ENCODE measurements at places on chromosomes 4 and X.

- H3K27me3 ChIP-seq, result no peaks in the 10 kb centered on the region
- H3K4me1 ChIP-seq, result no peaks in the 10 kb centered on the region
- H3K4me3 ChIP-seq, result no peak overlapping the region
- H3K27ac ChIP-seq, result no peak overlapping the region
- DNase-seq, result no peak
- no peaks in the 10 kb centered on the region for H3K36me3 ChIP-seq
These were observed 32.2 kb upstream of the CCKAR start for GRCh38 chr4:26522478-26522877.

GRCh38 chr4:54289316-54289715, 60.2 kb downstream of the PDGFRA start:
- no peak overlapping the region for H3K27ac ChIP-seq
- H3K4me3 ChIP-seq, result no peak overlapping the region
- no peaks in the 10 kb centered on the region for H3K4me1 ChIP-seq
- no peaks in the 10 kb centered on the region for H3K27me3 ChIP-seq
- peaks cover 2% of the 10 kb centered on the region for H3K36me3 ChIP-seq
- DNase-seq, result no peak

- DNase-seq, result no peak
- no peak overlapping the region for H3K4me3 ChIP-seq
- no peaks in the 10 kb centered on the region for H3K36me3 ChIP-seq
These were observed 64.9 kb downstream of the POLR2B start for GRCh38 chr4:57043347-57044251.

DNA sequence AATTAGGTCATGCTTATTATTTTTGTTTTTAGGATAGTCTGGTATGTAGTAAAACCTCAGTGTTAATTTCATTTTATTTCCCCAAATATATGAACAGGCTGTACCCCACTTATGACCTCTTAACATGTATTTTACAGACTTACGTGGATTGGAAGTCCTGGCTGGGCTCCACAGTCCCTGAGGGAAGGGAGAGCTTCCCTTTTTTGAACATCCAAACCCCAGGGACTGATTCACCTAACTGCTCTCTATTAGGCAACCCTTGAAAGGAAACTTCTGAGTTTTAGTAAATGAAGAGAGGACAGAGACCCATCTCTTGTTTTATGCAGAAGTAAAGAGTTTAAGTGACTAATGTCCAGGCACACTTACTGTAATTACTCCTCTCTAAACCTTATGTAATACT, 233.1 kb upstream of the SPRY1 start:
- H3K27me3 ChIP-seq, result no peaks in the 10 kb centered on the region
- H3K4me3 ChIP-seq, result no peak overlapping the region
- H3K4me1 ChIP-seq, result no peaks in the 10 kb centered on the region
- DNase-seq, result no peak
- no peaks in the 10 kb centered on the region for H3K36me3 ChIP-seq
- no peak overlapping the region for H3K27ac ChIP-seq

All from aorta (tissue), 5 donors.